Colonic mucosa (tissue), 4 donors: ENCODE measurements at places on chromosomes 5 and 9.

DNA sequence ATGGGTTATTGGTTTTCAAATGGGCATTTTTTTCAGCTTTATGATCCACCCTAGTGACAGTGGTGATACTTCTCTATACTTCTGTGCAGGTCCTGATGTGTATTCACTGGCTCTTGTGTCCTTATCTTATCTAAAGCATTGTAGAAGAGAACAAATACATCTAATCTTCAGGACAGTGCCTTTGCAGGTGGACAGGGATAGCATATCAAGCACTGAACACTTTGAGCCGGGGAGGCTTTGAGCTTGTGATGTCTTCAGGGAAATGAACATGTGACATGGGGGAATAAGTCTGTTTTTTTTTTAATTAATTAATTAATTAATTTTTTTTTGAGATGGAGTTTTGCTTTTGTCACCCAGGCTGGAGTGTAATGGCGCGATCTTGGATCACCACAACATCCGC, 115.5 kb upstream of the KLF4 start:
- DNase-seq: no peak

DNA sequence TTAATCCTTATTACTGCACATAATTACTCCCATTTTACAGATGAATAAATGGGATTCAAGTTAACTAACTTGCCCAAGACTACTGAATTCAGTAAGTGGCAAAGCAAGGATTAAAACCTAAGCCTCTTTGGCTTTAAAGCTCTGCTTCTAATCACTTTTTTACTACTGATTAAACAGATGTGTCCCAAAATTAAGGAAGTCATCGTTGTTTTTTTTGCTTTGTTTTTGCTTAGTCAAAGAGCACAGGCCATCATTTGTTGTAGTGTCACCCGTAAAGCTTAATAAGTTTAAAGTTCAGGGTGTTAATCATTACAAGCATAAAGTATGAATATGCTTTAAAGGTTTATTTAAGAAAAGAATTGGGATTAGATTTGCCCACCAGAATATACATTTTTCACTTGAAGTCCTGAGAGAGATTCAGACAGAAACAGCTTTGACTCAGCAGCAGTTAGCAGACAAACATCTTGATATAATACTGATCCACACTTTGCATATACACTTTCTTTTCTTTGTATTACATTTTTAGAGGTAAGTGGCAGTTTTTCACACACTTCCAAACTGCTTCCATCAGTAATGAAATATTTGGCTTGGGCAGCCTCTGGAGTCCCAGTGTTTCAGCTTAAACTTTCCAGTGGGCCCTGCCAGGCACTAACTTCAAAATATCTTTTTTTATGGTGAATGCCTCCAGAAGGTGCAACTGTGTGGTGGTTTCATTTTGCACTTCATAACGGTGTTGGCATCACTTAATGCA, 52.7 kb downstream of the PIK3R1 start:
- DNase-seq: no peak

GRCh38 chr9:106075960-106076327, 381.6 kb downstream of the TMEM38B start:
- DNase-seq: no peak

- DNase-seq: no peak
Observed at GRCh38 chr5:123483446-123484077, 28.4 kb upstream of the CSNK1G3 start.

DNA sequence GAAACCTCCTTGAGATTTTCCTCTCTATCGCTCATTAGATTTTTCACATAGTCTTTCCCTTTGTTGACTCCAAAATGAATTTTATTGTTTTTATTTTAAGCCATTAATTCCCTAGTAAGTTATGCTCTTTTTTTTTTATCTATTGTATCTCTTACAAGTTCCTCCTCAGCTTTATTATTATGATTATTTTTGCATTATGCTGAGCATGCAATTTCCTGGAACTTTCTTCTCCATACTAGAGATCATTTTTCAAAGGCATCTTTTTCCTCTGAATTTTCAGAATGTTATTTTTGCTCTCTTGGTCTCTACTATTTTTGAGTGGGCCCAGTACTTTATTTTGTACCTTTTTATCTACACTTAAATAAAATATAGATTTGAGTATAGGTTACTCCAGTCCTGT, 376.6 kb upstream of the SEMA6A start:
- DNase-seq: no peak

- no peak for DNase-seq
Observed at GRCh38 chr5:167525004-167525403, 766.4 kb upstream of the WWC1 start.

DNA sequence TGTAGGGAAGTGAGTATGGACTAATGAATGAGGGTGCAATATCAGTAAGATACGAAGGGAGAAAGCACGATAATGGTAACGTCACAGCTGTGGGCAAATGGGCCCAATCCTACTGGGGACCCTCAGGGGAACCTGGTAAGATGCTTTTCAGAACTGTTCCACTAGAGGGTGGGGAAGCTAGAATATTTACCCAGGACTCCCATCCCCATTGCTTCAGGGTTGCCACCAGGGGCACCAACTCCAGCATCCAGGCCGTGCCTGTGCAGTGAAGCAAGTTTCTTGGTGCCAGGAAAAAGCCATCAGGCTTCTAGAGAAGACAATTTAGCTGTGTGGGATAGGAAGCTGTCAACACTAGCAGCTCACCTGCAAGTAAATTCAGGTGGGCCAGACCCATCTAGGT, 409.3 kb downstream of the AGTPBP1 start:
- no peak for DNase-seq

- no peak for DNase-seq
Observed at GRCh38 chr9:107932601-107933000, 443.0 kb upstream of the KLF4 start.

DNA sequence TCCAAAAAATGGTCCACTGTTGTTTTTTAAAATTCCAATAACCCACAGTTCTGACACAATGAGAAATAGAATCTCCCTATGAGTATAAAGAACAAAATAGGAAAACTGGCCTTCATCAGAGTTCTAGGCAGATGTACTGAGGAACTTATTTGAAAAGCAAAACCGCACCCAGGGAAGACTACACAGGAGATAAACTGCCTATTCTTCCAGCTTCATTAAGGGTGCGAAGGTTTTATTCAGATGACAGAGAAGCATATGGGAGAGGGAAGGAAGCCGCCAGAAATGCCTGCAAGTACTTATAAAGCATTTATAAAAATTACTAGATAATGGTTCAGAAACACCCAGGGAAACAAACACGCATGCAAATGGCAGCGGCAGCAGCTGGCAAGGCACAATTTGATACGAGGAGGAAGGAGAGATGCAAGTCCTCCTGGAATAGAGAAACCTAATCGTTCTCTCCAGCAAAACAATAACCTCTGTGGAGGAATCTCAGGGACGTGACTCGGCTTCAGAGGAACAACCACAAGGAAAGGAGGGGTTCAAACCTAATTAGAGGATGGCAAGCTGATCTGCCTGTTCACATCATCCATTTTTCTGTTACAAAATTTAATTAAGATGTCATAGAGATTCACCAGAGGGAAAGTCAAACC, 9.0 kb downstream of the TTLL11 start:
- no peak for DNase-seq

GRCh38 chr5:60540856-60541805, 158.8 kb downstream of the DEPDC1B start:
- no peak for DNase-seq

GRCh38 chr5:59143926-59144333, 561.1 kb downstream of the RAB3C start:
- no peak for DNase-seq
